Activated T-helper 1 cell treated with Interleukin-2 at 50 U/mL for 16 hours (primary cell): ENCODE measurements at places on chromosomes 4 and X.

DNA sequence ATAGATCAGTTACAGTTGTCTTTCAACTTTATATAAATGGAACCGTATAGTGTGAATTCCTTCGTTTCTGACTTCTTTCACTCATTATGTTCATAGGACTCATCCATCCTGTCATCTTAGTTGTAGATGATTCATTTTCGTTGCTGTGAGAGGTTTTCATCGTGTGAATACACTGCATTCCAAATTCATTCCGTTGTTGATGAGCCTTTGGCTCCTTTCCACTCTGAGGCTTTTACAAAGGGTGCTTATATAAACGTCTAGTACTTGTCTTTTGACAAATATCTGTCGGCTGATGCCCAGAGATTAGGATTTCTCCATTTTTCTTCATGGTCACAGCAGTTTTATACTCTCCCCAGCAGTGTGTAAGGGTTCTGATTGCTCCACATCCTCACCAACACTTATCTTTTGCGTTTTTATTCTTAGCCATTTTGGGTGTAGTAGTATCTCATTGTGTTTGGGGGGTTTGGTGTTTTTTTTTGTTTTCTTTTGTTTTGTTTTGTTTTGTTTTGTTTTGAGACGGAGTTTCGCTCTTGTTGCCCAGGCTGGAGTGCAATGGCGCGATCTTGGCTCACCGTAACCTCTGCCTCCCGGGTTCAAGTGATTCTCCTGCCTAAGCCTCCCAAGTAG lies 48.6 kb downstream of the LRP2BP start:
- no peak for DNase-seq

GRCh38 chr4:141810712-141811375 lies 174.5 kb downstream of the IL15 start:
- DNase-seq, result no peak

DNA sequence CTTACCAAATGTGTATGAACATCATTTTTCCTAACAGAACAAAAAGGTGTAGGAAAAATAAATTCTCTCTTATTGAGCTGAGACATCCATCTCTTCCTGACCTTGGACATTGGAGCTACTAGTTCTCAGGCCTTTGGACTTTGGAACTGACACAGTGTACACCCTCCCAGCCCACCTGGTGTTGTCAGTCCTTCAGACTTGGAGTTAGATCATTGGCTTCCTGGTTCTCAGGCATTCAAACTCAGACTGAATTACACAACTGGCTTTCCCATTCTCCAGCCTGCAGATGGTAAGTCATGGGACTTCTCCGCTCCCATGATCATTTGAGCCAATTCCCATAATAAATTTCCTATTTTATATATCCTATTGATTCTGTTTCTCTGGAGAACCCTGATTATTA lies 84.8 kb upstream of the EDNRA start:
- DNase-seq, result no peak

DNA sequence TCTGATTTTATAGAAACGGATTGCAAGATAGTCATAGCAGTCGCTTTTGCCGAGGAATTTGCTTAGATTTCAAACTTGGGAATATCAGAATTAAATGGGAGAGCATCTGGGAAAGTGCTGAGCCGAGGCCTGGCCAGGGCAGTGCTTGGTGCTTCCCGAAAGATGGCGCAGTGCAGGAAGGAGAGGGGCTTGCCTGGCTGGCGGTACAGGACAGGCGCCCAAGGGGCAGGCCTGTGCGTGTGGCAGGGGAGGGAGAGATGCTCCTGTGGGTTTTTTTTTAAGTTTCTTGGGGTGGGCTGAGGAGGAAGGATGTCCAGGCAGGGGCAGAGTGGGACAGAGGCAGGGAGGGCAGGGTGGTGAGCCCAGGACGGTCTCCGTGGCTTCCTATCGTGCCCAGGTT lies 241.1 kb downstream of the AFAP1 start:
- no peak for DNase-seq

GRCh38 chr4:70392057-70392776 lies 5.5 kb upstream of the OPRPN start:
- no peak for DNase-seq

DNA sequence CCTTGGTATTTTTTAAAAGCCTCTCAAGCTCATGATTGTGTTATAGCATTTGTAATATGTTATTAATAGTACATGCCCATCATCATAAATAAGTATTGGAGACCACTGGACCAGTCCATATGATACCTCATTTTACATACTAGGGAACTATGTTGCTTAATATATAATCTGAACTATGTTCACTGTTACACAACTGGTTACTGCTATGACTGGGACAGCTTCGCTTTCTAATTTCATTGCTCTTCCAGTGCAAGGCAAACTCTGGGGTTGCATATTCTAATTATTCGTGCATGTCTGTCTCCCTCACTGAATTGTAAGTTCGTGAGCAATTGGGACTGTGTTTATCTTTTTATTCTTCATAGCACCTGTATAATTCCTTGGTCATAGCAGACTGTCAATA lies 330.5 kb downstream of the RAPGEF2 start:
- DNase-seq, result no peak

GRCh38 chrX:70219938-70220764 lies 14.3 kb upstream of the AWAT1 start:
- DNase-seq, result no peak

GRCh38 chrX:46330981-46331380 lies 214.2 kb downstream of the ZNF674 start:
- no peak for DNase-seq

DNA sequence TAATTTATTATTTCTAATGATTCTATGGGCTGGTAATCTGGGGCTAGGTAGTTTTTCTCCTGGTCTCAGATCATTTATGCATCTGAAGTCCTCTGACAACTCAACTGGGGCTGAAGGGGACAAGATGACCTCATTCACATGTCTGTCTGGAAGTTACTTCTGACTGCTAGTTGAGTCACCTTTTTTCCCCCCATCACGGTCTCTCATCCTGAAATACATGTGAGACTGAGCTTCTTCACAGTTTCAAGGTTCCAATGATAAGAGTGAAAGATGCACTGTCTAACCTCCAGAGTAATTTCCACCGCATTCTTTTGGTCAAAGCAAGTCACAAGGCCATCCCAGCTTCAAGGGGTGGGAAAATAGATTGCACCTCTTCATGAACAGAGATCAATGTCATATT lies 356.7 kb upstream of the RPS6KA3 start:
- no peak for DNase-seq

DNA sequence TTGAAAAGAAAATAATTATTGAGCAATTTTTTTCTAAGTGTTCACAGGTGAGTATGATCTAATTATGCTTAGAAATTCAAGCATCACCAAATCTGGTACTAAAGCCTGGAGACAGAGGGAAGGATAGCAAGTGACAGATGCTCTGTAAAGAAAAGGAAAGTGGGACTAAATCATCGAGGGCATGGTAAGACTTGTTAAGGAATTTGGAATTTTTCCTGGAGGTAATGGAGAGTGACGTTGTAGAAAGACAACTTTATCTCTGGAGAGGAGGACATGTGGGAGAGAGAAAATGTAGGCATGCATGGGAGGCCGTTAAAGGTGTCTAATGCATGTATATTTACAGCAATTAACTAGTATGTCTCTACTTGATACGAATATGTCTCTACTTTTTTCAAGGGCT lies 333.2 kb upstream of the ATOH1 start:
- DNase-seq, result no peak

DNA sequence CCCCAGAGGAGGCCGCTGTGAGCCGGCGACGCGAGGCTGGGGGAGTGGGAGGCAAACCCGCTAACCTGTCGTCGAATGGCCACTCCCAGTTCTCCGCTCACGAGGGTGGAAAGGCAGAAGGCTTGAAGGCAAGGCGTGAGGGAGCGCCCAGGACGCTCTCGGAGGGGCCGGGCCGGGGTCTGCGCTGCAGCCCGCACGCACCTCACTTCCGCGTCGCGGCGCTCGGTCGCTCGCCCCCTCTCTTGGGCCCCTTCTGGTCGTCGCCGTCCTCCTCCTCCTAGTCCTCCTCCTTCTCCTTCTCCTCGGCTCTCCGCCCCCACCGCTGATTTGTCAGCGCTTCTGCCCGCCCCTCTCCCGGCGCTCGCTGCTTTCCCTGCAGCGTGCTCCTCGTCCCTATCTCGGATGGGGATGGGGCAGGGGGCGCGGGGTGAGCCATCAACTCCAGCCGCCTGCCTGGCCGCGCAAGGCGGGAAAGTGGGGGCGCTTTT lies at the start of gene SNCA:
SNCA (minus strand) TSS at position 265 of the 488 bp plus-strand sequence. CDS start 1,494 bp downstream, outside the sequence.
- no peak for DNase-seq

- no peak for DNase-seq
These were observed 15.2 kb upstream of the ANXA10 start for GRCh38 chr4:168076989-168077725.

GRCh38 chr4:64799751-64800150 lies 390.5 kb upstream of the TECRL start:
- no peak for DNase-seq
